ENCODE measurements at places on chromosomes 5 and 9.
A peak's percentile ranks its signal among the peaks of the same experiment; 100 is the strongest.

GRCh38 chr5:116799401-116799800, 224.8 kb upstream of the SEMA6A start:
- DNase-seq, result no peak

DNA sequence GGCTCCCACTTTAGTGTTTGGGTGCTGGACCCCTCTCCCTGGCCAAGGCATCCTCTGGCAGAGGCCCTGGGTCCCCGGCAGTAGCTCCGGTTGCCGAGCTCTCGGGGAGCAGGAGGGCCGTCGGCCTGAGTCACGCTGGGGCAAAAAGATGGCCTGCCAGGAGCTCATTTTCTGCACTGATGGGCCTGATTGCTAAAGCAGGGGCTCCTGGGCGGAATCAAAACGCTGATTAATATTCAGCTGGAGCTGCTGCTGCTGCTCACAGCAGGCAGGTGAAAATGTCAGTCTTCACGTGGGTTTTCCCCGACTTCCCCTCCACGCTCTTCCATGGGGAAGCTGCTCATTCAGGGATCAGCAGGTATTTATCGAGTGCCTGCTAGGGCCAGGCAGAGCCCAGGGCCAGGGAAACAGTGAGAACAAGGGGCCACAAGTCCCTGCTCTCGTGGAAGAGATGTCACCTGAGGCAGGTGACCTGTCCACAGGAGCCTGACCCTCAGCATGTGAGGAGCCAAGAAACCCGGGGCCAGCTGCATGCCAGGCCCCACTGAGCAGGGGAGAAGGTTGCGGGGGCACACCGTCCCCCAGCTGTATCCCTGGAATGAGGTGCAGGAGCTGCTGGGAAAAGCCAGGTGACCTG, 22.1 kb downstream of the LAMC3 start:
- DNase-seq, result no peak

- DNase-seq, result no peak
These were observed 22.3 kb upstream of the TMEM250 start for GRCh38 chr9:136140966-136141365.

DNA sequence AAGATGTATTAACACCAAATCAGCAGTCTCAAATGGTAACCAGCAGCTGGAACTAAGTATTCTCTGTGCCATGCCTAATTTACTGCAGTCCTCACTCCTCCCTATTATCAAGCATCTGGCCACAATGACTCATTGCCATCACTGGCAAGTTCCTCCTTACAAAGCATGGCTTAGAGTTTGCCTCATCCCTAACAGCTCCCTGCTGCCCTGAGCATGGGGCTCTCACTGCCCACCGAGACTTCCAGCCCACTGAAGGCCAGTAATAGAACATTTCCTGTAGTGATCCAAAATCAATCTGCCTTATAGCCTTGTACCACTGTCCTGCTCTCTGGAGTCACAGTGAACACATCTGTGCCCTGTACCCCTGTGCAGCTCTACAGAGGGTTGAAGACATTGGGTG, 211.9 kb upstream of the TRIM32 start:
- no peak for DNase-seq

DNA sequence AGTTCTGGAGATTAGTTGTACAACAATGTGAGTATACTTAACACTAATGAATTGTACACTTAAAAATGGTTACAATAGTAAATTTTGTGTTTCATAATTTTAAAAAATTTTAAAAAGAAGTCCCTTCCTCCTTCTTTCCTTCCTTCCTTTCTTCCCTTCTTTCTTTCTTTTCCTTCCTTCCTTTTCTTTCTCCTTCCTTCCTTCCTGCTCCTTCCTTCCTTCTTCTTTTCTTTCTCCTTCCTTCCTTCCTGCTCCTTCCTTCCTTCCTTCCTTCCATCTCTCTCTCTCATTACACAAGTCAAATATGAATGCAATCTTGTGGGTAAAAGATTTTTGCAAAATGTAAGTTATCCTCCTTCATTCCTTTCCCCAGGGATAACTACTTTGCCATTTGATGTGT, 97.1 kb upstream of the TBCA start:
- DNase-seq, result no peak

DNA sequence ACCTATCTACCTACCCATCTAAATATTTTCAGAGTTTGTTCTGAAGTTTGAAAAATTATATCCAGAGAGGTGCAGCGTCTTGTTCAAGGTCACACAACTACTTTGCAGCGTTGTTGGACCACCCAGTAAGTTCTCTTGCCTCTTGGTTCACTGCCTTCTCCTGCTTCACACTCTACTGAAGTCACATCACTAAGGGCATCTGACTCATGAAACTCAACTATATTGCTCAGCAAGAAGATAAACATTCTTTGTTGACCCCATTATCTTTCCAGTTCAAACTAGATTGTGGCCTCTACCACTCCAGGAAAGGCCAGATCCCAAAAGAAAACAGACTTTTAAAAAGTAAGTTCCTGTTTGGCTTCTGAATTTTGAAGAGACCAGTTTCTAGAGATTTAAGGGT, 326.9 kb downstream of the SLIT3 start:
- no peak for DNase-seq

- DNase-seq, result peak; percentile 72
These were observed 2.0 kb downstream of the BRD3 start for GRCh38 chr9:134065612-134066419.

DNA sequence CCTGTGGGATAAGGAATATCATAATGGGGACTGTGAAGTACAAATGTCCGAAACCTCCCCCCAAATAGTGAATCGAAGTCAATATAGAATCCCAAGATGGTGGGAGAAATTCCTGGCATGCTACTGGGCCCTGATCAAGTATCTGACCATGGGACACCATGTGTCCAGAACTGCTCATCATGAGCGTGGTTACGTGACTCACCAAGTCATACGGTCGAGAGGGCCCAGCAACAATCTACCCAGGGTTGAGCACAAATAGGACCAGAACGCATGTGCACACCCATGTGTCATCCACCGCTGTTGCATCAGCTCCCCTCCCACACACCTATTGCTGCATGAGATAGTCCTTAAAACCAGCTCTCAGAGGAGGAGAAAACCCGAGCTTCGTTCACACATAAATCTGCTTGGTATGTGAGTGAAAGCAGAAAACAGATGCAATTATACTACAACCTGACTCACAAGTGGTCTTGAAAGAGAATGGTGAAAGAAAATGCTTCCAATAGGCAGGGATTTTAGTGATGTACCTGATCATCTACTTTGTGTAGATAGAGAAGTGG, 353.2 kb downstream of the CWC27 start:
- DNase-seq, result no peak

GRCh38 chr9:110602281-110602680, 22.7 kb upstream of the SVEP1 start:
- DNase-seq, result no peak

DNA sequence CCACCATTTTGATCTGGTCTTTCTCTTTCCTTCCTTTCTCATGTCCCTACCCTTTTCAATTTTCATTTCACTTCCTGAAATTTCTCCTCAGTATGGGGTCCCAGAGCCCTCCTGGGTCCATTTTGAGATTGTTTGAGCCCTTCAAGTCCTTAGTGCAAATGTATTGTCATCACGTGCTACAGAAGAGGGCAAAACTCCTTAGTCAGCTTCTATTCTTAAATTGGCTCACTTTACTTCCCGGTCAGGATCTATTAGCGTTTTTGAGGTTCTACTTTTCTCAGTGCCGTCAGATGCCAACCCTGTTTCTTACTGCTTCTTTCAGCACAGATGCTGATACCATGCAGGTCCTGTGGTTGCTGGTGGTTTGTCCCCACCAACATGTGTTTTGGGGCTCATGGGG, 5.9 kb downstream of the ATG12 start:
- DNase-seq, result no peak

Data from CD4-positive, alpha-beta T cell treated with Interleukin-6 for 4 hours (primary cell).